ENCODE measurements at places on chromosomes 5 and 9.

DNA sequence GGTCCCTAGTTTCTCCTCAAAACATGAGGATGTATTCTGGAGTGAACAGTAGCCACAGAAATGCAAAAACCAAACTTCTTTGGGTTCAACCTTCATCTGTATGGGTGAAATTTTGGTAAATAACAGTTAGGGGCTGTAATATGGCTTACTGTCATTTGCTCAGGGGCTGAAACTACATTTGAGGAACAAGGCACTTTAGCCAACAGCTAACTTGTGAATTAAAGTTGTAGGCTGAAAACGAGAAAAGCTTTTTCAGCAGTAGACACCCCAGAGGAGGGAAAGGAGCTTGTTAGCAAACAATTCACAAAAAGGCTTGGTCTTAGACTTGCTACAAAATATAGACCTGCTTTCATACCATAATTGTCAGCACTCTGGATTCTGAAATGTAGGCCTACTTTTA, 6.6 kb downstream of the TMEM171 start:
- DNase-seq = no peak

DNA sequence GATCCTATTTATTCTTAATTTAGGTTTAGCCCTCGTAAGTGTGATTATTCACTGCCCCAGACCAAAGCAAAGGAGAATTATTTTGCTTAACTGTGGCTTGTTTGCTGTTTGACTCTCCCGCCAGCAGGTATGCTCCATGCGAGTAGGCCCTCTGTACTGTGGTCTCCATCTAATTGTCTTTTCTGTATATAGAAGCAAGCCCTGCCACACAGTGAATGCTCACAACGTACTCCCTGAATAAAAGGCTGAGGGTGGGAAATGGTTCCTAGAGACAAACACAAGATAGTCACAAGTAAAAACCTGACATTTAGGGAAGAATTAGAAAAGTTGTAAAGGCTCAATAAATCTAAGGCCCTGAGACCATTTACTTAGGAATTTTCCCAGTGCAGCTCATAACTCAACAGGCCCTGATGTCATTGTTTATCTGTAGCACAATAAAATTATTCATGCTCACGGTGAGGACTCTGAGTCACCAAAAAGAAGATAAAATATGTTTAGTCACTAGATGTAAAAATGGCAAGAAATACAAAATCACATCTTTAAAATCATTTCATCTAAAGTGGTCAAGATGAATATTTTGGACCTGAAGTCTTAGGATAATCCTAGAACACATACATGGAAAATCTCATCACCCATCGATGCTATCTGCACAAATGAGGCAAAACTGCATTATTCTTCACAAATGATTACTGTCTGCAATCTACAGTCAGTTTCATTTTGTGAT, 473.2 kb downstream of the ENC1 start:
- DNase-seq = no peak

- no peak for DNase-seq
Observed at GRCh38 chr9:84583866-84584265, 85.7 kb upstream of the NTRK2 start.

- no peak for DNase-seq
Observed at GRCh38 chr5:40685976-40686486, 6.3 kb downstream of the PTGER4 start.

- DNase-seq = no peak
Observed at GRCh38 chr9:69421908-69422801, 97.1 kb downstream of the ENTREP1 start.

GRCh38 chr5:11050596-11051304, 289.7 kb upstream of the DAP start:
- no peak for DNase-seq

DNA sequence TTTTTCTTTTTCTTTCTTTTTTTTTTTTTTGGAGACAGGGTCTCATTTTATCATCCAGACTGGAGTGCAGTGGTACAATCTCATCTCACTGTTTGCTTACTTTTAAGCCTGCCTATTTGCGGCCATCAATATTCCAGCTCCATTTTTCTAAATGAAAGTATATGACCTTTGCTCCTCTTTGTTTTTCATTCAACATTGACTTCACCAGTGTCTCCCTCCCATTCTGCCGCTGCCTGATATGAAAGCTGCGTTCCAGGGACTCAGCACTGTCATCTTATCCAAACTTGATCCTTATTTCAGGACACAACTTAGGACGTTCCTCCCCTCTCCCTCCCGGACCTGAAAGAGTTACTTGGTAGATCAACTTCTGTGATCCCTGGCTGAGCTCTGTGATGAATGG, 73.6 kb downstream of the LRRC70 start:
- DNase-seq = no peak

DNA sequence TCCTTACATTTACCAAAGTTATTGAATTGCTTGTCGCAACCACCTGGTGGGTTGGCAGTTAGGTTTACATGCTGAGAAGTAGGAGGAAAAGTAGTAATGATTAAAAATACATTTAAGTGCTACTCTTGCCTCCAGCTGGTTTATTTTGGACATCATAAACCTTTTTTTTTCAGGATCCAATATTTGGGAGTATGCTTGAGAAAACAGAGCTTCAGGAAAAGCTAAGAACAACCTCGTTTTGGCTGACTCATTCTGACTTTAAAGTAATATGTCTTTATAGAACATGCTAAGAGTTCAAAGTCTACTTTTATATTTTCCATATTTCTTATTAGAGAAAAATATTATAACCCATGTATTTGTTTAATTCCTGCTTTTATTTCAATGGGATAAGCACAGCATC, 41.7 kb upstream of the BNC2 start:
- no peak for DNase-seq

GRCh38 chr9:80883426-80883825, 805.9 kb downstream of the TLE1 start:
- DNase-seq = no peak

- DNase-seq = no peak
Observed at GRCh38 chr9:93958819-93959682, 3.9 kb upstream of the BARX1 start.

DNA sequence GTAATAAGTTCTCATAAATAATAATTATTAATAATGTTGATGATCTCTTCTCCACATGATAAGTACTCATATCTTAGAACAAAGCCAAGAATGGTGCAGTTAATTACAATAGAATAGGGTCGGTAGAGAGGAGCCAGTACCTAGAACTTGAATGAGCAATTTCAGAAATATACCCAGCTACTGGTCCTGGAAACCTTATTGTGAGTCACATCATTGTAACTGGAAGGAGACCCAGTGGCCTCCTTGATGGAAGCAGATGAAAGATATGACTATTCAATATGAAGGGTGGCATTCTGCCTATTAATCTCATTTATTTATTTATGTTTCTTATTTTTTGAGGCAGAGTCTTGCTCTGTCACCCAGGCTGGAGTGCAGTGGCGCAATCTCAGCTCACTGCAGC, 37.7 kb upstream of the SHOC1 start:
- no peak for DNase-seq

- no peak for DNase-seq
Observed at GRCh38 chr5:139027150-139027549, 152.0 kb upstream of the LRRTM2 start.

Measured in AG04449 (cell line).